ENCODE measurements at places on chromosomes 6 and 20. TPM values are rescaled to one million over a fixed set of nuclear protein-coding genes. Genes with fewer than 3 reads are reported as not detected.

- no peak for DNase-seq
Measured at GRCh38 chr6:13438126-13438525, 49.3 kb downstream of the GFOD1 start.

DNA sequence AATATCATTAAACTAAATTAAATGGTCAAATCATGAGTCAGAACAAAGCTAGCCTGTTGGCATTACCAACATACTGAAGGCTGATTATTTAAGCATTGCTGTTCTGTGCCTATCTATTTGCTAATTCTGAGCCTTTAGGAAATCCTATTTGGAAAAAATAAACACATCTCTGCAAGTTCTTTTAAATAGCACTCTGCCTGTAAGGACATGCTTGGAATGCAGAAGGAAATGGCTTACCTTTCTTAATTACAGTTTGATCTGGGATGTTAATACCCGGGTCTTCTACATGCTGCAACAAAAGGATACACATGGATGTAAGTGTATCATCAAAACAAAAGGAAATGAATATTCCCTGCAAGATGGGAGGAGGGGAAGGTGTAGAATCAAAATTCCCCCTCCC lies 8.3 kb downstream of the TFAP2A start:
- no peak for DNase-seq

DNA sequence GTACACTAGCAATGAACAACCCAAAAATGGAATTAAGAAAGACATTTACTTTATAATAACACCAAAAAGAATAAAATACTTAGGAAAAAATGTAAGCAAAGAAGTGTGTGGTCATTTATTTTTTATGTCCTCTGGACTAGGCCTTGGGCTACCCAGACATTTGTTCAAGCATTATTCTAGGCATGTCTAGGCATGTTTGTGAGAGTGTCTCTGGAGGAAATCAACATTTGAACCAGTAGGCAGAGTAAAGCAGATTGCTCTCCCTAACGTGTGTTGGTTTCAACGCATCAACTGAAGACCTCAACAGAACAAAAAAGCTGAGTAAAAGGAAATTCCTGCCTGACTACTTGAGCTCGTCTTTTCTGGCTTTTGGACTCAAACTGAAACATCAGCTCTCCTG lies 84.5 kb downstream of the ANKEF1 start:
- DNase-seq: no peak

GRCh38 chr6:128121610-128122009 lies 220.8 kb upstream of the THEMIS start:
- no peak for DNase-seq

ZC2HC1B gene
- not detected for total RNA-seq

DNA sequence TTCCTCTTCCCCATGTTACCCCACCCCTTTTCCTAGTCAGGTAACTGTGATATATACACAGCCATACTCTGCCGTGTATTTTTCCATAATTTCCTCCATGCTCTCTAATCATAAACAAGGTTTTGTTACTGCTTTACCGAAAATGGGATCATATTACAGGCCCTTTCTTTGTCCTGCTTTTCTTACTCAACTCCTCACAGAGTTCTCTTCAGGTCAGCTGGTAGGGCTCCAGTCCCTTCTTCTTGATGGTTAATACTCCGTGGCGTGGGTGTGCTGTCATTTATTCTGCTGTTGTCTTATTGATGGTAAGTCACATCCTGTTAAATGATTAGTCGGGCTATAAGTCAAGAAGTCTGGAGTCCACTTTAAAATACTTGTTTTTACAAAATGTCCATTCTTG lies 24.9 kb upstream of the PI16 start:
- DNase-seq: no peak

DNA sequence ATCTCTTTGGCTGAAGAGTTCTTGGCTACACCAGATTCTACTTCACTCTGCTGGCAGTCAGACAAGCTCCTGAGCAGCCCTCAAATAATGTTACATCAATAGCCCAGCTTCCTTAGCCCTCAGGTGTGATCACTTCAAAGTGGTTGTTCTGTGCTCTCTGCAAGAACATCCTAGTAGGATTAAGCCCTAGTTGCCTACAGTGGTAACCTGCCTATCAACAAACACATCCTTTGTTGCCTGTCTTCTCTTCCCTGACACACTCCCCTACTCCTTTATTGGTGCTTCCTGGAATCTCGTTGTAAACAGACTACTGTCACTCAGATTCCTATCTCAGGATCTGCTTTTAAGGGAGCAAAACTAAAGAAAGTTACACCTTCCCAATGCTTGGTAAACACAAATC lies 45.1 kb upstream of the TASP1 start:
- DNase-seq: no peak

DNA sequence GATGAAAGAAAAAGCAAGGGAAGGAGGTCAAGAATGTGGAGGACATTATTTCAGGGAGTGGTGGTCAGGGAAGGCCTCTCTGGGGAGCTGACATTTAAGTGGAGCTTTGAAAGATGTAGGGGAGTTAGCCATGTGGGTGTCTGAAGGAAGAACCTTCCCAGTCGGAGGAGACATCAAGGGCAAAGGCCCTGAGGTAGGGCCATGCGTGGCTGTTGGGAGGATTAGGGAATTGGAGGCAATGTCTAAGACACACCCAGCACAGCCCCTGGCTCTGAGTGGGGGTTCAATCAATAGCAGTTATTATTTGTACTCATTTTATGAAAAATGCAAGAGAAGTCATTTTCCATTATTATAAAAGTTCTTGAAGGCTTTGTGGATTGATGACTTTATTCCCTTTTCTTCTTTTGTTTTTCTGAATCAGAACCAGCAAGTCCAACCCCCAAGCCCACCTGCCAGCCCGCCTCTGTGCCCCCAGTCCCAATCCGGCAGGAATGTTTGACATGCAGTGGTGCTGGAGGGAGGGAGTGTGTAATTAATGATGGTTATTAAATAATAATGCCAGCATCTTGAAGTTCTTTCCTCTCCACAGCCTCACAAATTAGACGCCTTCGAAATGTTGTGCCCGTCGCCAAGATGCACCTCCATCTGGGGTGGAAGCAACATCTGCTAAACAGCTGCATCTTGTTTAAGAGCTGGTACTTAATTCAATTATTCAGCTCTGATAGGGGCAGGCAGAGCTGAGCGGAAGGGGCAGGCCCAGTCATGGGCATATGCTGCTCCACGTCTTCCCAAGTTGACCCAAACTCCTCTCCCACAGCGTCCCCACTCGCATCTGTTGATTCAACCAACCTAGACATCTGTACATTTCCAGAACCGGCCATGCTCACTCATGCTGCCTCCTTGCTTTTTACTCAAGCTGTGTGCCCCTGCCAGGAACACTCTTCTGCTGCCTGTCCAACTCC lies 81.3 kb upstream of the SIRPA start:
- DNase-seq: no peak

- peak; percentile 99 for DNase-seq
Measured at GRCh38 chr6:43629104-43629504, at the start of gene GTPBP2. Gene GTPBP2, minus strand, starts transcription at chr6:43629264. Its CDS starts 102 bp downstream, at chr6:43629162.

FAM83C gene
- total RNA-seq: not detected

GRCh38 chr6:36329798-36330291 lies 6.8 kb downstream of the BNIP5 start:
- DNase-seq: no peak

DNA sequence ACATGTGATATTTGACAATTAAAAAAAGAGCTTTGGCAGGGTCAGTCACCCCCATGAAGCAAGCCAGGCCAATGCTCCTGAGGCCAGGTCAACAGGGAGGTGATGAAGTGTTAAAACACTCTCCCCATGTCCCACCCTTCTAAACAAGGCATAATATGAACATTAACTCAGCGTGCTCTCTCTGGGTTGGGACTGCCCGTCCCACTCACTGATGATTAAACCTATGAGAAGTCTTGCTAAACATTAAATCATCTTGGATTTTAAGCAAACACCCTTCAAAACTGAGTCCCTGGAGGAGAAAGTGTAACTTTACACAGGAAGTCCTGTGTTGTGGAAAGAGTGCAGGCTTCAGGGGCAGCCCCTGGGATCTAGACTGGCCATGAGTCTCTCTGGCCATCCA lies 558.5 kb downstream of the CD83 start:
- DNase-seq: no peak

DNA sequence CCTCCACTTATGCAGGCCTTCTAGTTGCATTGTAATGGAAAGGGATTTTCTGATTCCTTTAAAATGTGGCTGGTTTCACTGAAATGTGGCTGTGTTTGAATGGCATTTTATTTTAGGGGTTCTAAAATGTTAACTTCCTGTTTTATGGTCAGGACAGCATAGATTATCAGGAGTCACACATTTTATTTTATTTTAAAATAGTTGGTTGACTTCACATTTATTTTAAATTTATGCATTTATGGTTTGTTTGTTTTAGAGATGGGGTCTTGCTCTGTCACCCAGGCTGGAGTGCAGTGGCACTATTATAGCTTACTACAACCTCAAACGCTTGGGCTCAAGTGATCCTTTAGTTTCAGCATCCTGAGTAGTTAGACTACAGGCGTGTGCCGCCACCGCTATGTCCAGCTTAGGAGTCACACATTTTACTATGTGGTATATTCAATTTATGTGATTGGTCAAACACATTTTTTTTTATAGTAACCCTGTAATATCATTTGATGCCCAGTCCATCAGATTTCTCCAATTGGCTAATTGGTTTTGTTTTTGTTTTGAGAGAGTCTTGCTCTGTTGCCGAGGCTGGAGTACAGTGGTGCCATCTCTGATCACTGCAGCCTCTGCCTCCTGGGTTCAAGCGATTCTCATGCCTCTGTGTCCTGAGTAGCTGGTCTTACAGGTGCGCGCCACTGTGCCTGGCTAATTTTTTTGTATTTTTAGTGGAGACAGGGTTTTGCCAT lies 2.3 kb downstream of the DTD1 start:
- no peak for DNase-seq

DNA sequence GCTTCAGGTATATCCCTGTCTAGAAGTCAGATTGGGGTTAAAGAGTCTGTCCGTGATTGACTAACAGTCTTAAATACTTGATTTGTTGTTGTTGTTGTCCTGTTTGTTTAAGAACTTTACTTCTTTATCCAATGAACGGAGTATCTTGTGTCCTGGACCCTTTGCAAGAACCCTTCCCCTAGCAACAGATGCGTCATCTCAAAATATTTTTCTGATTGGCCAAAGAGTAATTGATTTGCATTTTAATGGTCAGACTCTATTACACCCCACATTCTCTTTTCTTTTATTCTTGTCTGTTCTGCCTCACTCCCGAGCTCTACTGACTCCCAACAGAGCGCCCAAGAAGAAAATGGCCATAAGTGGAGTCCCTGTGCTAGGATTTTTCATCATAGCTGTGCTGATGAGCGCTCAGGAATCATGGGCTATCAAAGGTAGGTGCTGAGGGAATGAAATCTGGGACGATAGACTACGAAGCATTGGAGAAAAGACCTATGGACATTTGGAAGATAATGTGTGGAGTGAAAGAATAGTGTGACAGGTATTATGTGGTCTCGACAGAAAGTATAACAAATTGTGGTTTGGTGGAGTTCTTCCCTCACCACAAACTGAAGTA lies at the start of gene HLA-DRA:
TSS of gene HLA-DRA (plus strand) at position 286 of the 613 bp plus-strand sequence. CDS start at position 350, 64 bp downstream.
- peak; percentile 39 for DNase-seq

DNA sequence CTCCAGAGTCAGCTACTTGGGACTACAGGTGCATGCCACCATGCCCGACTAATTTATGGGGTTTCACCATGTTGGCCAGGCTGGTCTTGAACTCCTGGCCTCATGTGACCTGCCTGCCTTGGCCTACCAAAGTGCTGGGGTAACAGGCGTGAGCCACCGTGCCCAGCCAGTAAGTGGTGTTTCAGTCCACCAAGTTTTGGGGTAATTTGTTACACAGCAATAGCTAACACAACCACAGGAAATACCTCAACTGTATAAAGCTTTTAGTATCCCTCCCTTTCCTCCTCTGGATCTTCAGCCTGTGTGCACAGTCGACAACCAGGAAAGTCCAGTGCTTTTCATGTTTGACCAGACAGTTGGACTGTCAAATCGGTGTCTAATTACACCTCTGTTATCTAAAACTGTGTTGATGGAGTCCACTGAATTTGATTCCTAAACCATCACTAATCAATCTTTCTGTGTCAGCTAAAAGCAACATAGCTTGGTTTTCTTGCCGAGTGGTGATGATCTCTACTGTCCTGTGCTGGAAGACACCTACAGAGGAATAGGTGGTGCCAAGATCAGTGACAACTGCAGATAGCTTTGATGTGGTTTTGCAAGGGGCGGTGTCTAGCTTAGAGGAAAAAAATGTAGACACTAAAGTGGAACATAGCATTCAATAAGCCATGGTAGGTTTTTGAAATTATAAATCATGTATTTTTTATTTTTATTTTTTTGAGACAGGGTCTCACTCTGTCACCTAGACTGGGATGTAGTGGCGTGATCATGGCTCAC lies 22.2 kb upstream of the ZBTB2 start:
- no peak for DNase-seq

All from dermis microvascular lymphatic vessel endothelial cell (primary cell).